Naive B cell (primary cell): ENCODE measurements at places on chromosomes 7 and 10.

GRCh38 chr10:88392222-88392621 is 190.9 kb downstream of the RNLS start:
- peaks cover 13% of the 10 kb centered on the region for H3K36me3 ChIP-seq
- H3K4me1 ChIP-seq, result peaks cover 20% of the 10 kb centered on the region
- DNase-seq, result peak; percentile 52
- H3K4me3 ChIP-seq, result peak overlapping the region; percentile 53
- peak overlapping the region; percentile 90 for H3K27ac ChIP-seq
- no peaks in the 10 kb centered on the region for H3K27me3 ChIP-seq

DNA sequence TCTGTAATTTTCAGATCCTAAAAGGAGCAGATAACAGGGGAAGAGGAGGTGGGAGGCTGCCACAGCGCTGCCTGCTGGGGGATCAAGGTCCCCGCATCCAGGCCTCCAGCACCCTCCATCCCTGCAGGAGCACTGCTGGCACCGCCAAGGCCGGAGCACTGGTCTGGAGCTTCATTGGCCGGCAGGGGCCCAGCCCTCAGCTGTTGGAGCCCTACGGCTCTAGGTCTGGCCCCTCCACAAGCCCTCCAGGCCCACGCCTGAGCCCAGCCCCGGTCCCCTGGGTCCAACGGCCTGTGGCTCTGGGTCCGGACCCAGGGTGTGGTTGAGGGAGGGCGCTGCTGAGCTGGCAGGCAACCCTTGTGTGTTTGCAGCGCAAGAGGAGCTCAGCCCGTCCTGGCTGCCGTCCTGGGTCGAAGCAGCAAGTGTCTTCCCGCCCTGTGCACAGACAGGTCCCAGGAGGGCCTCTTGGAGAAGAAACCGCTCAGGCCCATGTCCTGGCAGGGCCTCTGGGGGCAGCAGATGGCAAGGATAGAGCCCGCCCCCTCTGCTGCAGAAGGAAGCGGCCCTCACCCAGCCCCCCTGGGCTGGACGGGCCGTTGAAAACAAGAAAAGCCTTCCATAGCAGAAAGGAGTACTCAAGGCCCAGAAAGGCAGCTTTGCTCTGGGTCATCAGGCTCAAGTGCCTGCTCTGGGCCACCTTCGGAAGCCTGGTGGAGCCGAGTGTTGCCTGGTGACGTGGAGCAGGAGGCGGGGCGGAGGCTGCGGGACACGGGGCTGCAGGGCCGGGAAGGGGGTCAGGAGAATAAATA is 54.3 kb upstream of the TNRC18 start:
- DNase-seq, result peak; percentile 54
- H3K36me3 ChIP-seq, result no peaks in the 10 kb centered on the region

- H3K27ac ChIP-seq, result no peak overlapping the region
- peaks cover 38% of the 10 kb centered on the region for H3K36me3 ChIP-seq
- H3K27me3 ChIP-seq, result no peaks in the 10 kb centered on the region
- no peak for DNase-seq
Measured at GRCh38 chr7:36887233-36887632, 162.9 kb upstream of the AOAH start.

GRCh38 chr10:108450280-108450679 is 1285.8 kb upstream of the SORCS1 start:
- no peak overlapping the region for H3K4me3 ChIP-seq
- no peak overlapping the region for H3K27ac ChIP-seq
- DNase-seq, result no peak

GRCh38 chr10:131848741-131849590 is 51.8 kb upstream of the PPP2R2D start:
- no peak overlapping the region for H3K4me3 ChIP-seq
- no peak for DNase-seq
- no peaks in the 10 kb centered on the region for H3K4me1 ChIP-seq
- H3K36me3 ChIP-seq, result no peaks in the 10 kb centered on the region
- no peaks in the 10 kb centered on the region for H3K27me3 ChIP-seq

DNA sequence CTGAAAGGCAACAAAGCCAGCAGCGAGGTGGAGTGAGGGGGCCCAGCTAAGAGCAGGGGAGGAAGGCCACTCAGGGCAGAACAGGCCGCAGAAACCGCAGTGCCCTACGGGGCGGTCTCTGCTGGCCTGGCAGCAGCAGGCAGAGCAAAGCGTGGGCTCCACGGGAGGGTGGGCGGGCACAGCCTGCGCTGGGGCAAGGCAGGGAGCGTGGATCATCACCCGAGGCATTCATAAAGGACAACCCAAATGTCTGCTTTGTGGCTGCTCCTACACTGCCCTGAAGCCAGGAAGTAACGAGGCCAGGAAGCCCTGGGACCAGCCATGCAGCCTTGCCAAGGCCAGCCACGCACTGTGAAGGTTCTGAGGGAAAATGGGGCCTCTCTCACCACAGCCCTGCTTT is 127.5 kb downstream of the MAD1L1 start:
- H3K36me3 ChIP-seq, result no peaks in the 10 kb centered on the region
- DNase-seq, result no peak
- peak overlapping the region; percentile 81 for H3K27ac ChIP-seq
- no peaks in the 10 kb centered on the region for H3K27me3 ChIP-seq
- peaks cover 40% of the 10 kb centered on the region for H3K4me1 ChIP-seq
- no peak overlapping the region for H3K4me3 ChIP-seq

- H3K27me3 ChIP-seq, result peaks cover 5% of the 10 kb centered on the region
- no peaks in the 10 kb centered on the region for H3K36me3 ChIP-seq
- H3K4me3 ChIP-seq, result no peak overlapping the region
- no peaks in the 10 kb centered on the region for H3K4me1 ChIP-seq
- no peak for DNase-seq
Measured at GRCh38 chr10:44587488-44588318, 202.8 kb upstream of the CXCL12 start.

GRCh38 chr7:91784469-91784868 is 96.0 kb downstream of the MTERF1 start:
- H3K4me1 ChIP-seq, result no peaks in the 10 kb centered on the region
- H3K27ac ChIP-seq, result no peak overlapping the region
- no peaks in the 10 kb centered on the region for H3K36me3 ChIP-seq
- no peak for DNase-seq

GRCh38 chr7:14714161-14714728 is 188.3 kb downstream of the DGKB start:
- H3K36me3 ChIP-seq, result no peaks in the 10 kb centered on the region
- H3K27ac ChIP-seq, result no peak overlapping the region
- DNase-seq, result no peak
- no peaks in the 10 kb centered on the region for H3K27me3 ChIP-seq
- no peaks in the 10 kb centered on the region for H3K4me1 ChIP-seq
- no peak overlapping the region for H3K4me3 ChIP-seq

- H3K27me3 ChIP-seq, result peaks cover 46% of the 10 kb centered on the region
- no peak for DNase-seq
- H3K4me1 ChIP-seq, result peaks cover 19% of the 10 kb centered on the region
- H3K27ac ChIP-seq, result no peak overlapping the region
Measured at GRCh38 chr7:157687158-157687557, 350.4 kb downstream of the DNAJB6 start.

DNA sequence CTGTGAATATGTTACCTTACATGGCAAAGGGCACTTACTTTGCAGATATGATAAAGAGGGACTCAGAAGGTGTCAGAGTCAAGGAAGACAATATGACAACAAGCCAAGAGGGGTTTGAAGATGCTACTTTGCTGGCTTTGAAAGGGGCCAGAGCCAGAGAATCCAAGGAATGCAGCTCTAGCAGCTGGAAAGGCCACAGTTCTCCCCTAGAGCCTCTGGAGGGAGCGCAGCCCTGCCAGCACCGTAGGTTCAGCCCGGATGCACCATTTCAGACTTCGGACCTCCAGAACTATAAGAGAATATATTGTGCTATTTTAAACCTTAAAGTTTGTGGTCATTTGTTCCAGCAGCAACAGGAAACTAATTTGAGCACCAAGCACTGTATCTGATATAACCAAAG is 32.9 kb upstream of the WDR11 start:
- DNase-seq, result no peak
- H3K27ac ChIP-seq, result no peak overlapping the region
- H3K36me3 ChIP-seq, result peaks cover 4% of the 10 kb centered on the region
- H3K4me3 ChIP-seq, result no peak overlapping the region

- no peaks in the 10 kb centered on the region for H3K4me1 ChIP-seq
- no peaks in the 10 kb centered on the region for H3K36me3 ChIP-seq
- DNase-seq, result no peak
- H3K27me3 ChIP-seq, result no peaks in the 10 kb centered on the region
Measured at GRCh38 chr7:53111031-53111430, 75.6 kb downstream of the POM121L12 start.

- no peak overlapping the region for H3K4me3 ChIP-seq
- no peak for DNase-seq
- no peaks in the 10 kb centered on the region for H3K27me3 ChIP-seq
- H3K36me3 ChIP-seq, result no peaks in the 10 kb centered on the region
- no peak overlapping the region for H3K27ac ChIP-seq
Measured at GRCh38 chr7:137476937-137477336, 133.4 kb upstream of the PTN start.

- H3K4me3 ChIP-seq, result no peak overlapping the region
- no peak overlapping the region for H3K27ac ChIP-seq
- no peaks in the 10 kb centered on the region for H3K4me1 ChIP-seq
- H3K36me3 ChIP-seq, result no peaks in the 10 kb centered on the region
Measured at GRCh38 chr7:31954500-31954899, 115.7 kb downstream of the PDE1C start.

- H3K4me1 ChIP-seq, result no peaks in the 10 kb centered on the region
- no peak overlapping the region for H3K27ac ChIP-seq
- H3K4me3 ChIP-seq, result no peak overlapping the region
- H3K36me3 ChIP-seq, result no peaks in the 10 kb centered on the region
- H3K27me3 ChIP-seq, result peaks cover 11% of the 10 kb centered on the region
Measured at GRCh38 chr10:48272682-48273081, 1.8 kb downstream of the FRMPD2 start.

GRCh38 chr10:6217611-6218010 is 14.9 kb downstream of the PFKFB3 start:
- H3K4me3 ChIP-seq, result no peak overlapping the region
- H3K27ac ChIP-seq, result no peak overlapping the region

- H3K4me3 ChIP-seq, result no peak overlapping the region
- H3K4me1 ChIP-seq, result no peaks in the 10 kb centered on the region
- no peaks in the 10 kb centered on the region for H3K36me3 ChIP-seq
- H3K27ac ChIP-seq, result no peak overlapping the region
- peaks cover 19% of the 10 kb centered on the region for H3K27me3 ChIP-seq
- peak; percentile 60 for DNase-seq
Measured at GRCh38 chr10:23314835-23315239, 29.8 kb downstream of the C10orf67 start.
